CD14-positive monocyte (primary cell): ENCODE measurements at places on chromosomes 2 and 18.

- DNase-seq = no peak
Observed at GRCh38 chr18:13810950-13811485, 12.9 kb upstream of the MC5R start.

GRCh38 chr2:212692466-212692865, 153.9 kb upstream of the ERBB4 start:
- no peak for DNase-seq

DNA sequence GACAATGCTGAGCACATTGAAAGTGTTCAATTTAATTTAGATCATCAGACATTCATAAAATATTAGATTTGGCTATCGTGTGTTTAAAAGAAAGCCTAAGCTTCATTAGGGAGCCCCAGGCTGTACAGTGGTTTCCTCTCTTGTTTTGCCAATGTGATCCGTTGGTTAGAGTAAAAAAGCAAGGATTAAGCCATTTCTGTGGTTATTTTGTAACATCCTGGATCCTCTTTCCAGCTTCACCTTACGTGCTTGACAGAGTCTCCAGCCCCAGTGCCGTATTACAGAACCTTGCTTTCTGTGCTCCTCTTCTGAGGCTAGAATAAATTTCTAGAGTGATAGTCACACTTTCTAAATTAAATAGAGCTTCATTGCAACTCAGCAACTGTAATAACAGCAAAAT, 289.3 kb upstream of the LINC00305 start:
- DNase-seq = no peak

DNA sequence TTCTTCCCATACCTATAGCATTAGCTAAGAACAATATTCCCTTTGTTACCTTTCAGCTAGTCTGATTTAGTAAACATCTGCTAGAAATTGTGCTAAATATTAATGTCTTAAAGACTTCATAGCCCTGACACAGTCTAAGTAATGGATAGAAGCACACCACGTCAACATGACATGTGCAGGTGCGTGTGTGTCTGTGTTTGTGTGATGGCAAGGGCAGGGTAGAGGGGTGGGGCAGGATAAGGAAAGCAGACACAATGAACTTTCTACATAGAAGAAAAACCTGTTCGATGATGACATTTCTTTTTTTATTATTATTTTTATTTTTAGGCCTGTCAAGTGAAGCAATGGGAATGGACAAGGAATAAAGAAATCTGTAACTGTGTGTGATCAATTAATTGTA, 223.3 kb downstream of the NOL4 start:
- DNase-seq = no peak

GRCh38 chr2:71736091-71736861, 282.9 kb downstream of the DYSF start:
- DNase-seq = no peak

DNA sequence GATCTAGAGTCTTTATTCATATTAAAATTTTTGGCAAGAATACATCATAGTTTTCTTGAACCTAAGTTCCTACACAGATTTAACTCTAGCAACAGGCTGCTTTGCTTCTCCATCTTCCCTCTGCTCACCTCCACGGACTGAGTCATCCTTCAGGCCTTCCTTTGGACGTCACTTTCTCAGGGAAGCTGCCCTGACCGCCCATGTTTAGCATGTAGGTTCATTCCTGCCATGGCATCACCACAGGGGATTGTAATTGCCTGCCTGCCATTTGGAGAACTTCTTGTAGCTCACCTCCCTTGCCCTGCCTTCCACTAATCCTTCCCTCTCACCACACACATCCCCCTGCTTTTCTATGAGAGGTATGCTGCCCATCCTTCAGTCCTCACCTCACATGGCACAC, 43.9 kb upstream of the B3GNT2 start:
- no peak for DNase-seq

GRCh38 chr2:97005353-97005752, 19.0 kb upstream of the FAM178B start:
- DNase-seq = no peak

GRCh38 chr2:135997380-135997779, 12.0 kb upstream of the DARS1 start:
- DNase-seq = peak; percentile 63

GRCh38 chr2:39368846-39369245, 68.2 kb downstream of the MAP4K3 start:
- no peak for DNase-seq

- no peak for DNase-seq
Observed at GRCh38 chr2:164495491-164496223, 125.6 kb downstream of the GRB14 start.

- DNase-seq = no peak
Observed at GRCh38 chr2:202771336-202771735, 100.2 kb downstream of the ICA1L start.

DNA sequence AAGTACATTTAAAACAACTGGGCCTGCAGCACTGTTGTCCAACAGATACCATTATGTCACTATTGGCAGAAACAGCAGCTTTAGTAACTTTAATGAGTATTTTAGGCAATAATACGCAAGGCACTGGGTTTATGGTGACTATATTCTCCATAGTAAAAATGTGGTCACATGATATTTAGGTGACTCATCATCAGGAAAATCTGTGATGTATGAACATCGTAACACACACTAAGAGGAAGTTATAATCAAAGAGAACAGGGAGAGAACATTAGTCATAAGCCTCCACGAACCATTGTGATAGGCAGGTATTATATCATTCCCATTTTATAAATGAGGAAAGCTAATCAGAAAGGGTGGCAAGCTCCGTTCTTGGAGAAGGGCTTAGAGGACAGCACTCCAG, 36.9 kb downstream of the RAPH1 start:
- DNase-seq = peak; percentile 93

GRCh38 chr2:55970500-55970899, 46.9 kb upstream of the EFEMP1 start:
- DNase-seq = no peak

- DNase-seq = no peak
Observed at GRCh38 chr2:28628987-28629386, 122.6 kb upstream of the PPP1CB start.

- DNase-seq = peak; percentile 51
Observed at GRCh38 chr2:143140864-143141661, 11.8 kb downstream of the ARHGAP15 start.

GRCh38 chr2:238803996-238804870, 43.7 kb upstream of the TWIST2 start:
- no peak for DNase-seq

GRCh38 chr2:74314107-74314506, 29.1 kb downstream of the SLC4A5 start:
- no peak for DNase-seq

DNA sequence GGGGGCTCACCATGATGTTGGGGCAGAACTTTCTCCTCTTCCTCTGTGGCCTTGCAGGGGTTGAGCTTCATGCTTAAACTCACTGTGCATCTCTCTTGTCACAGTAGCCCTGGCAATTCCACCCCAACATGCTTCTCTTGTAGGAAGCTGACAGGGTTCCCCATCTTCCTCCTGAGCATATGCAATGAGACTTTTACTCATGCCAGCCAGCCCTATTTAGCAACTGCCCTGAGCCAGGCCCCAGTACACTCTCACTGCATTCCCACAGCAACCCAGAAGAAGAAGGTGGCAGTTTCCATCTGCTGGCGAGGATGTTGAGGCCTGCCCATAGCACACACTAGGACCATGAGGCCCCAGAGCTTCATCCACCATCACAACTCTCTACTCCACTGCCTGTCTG, 72.2 kb upstream of the TEX51 start:
- DNase-seq = peak; percentile 49

DNA sequence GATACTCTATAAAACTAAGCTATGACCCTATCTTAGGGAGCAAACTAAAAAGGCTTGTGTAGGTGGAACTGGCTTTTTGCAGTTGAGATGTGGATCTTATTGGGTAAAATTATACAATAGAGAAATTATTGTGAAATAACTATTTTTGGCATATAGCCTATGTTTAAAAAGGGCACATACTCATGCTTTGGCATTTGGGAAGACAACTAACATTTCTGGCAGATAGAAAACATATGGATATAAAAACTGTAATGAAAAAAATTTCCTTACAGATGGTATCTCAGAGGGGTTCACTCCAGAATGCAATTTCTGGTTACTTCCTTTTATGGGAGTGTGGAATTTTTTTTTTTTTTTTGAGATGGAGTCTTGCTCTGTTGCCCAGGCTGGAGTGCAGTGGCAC, 120.1 kb upstream of the CCDC195 start:
- no peak for DNase-seq

GRCh38 chr18:24443870-24444269, 16.6 kb upstream of the HRH4 start:
- DNase-seq = no peak

- DNase-seq = no peak
Observed at GRCh38 chr2:173874003-173874893, 90.9 kb downstream of the SP3 start.

- no peak for DNase-seq
Observed at GRCh38 chr18:10228326-10228725, 226.1 kb upstream of the APCDD1 start.

GRCh38 chr2:156430236-156430979, 5.8 kb upstream of the GPD2 start:
- no peak for DNase-seq

DNA sequence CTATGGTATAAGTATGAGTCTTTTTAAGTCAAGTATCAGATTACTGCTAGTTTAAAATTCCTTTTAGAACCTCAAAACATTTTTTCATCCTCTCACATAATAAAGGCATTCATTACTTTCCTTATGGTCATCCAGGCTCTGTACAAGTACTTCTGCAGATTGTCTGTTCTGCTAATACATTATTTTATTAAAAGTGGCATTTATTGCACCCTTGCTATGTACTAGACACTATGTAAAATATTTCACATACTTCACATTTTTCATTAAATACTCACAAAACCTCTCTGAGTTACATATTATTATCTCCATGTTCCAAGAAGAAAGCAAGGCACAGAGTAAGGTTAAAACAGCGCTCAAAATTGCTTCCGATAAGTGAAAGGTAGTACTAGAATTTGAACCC, 84.1 kb downstream of the RAPH1 start:
- DNase-seq = no peak

DNA sequence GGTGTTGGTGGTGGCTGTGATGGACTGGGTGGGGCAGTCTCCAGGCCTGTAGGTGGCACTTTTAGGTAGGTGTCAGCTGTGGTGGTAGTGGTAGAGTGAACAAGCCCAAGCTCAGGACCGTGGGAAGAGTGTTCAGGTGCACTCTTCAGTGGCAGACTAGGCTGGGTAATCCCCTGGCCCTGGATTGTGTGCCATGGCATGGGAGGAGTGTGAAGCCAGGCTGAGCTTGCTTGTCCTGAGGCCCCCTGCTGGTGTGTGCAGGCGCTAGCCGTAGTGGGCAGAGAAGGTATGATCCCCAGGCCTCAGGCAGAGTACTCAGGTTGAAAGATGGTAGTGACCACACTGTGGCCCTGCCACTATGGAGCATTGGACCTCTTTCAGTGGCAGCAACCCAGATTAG, 850.3 kb downstream of the DSC3 start:
- DNase-seq = no peak

- DNase-seq = peak; percentile 56
Observed at GRCh38 chr2:106530866-106531265, 43.7 kb downstream of the CD8B2 start.

- DNase-seq = no peak
Observed at GRCh38 chr2:201261471-201261870, 1.1 kb downstream of the CASP8 start.

- no peak for DNase-seq
Observed at GRCh38 chr2:134460583-134460998, 206.7 kb downstream of the MGAT5 start.

- no peak for DNase-seq
Observed at GRCh38 chr2:157233506-157233905, 24.0 kb upstream of the GALNT5 start.

GRCh38 chr2:120243211-120243610, 9.4 kb upstream of the RALB start:
- peak; percentile 53 for DNase-seq

GRCh38 chr2:773256-774160, 96.3 kb upstream of the TMEM18 start:
- DNase-seq = no peak

DNA sequence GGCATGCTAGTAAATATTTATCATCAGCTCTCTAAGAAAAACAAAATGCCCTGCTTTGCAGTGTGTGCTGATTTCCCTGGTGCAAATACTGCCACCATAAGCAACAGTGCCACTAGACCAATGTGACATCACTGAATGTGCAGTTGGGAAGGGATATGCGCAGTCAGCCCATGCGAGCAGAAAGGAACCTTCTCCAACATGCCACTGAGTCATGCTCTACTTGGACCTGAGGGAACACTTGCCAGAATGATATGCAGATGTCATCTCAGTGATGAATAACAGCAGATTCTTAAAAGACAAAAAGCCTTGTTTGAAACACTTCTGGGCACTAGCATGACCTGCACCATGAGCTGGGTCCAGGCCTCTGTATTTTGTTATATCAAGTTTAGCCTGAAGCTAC, 55.3 kb upstream of the REL start:
- DNase-seq = no peak

DNA sequence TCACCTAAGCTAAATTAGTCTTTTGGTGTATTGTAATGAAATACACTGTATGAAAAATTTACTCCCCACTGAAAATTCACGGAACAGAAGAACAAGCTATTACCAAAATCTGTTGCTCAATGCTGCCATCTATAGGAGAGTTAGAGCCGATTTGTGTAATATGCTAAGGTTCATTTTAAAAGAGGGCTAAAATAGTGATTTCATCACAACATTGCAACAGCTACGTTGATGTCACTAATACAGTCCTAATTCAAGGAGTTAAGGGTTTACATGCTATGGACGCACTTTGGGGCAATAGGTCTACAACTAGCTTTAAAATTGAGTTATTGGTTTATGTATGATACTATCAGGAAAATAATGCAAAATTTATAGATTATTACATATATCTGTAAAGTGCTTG, 3.0 kb upstream of the IRS1 start:
- peak; percentile 93 for DNase-seq

DNA sequence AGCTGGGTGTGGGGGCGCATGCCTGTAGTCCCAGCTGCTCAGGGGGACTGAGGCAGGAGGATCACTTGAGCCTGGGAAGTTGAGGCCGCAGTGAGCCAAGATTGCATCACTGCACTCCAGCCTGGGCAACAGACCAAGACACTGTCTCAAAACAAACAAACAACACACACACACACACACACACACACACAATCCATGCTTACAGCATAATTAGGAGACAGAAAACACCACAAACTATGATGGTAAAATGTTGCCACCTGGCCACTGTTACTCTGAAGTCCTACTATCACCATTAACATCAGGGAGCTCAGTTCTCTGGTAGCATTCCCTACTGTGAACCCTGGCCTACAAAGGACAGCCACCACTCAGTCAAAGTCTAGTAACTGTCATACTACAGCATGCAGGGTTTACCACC, 18.3 kb downstream of the DNPEP start:
- DNase-seq = no peak

- no peak for DNase-seq
Observed at GRCh38 chr2:175003875-175004729, 1.1 kb downstream of the CHN1 start.

DNA sequence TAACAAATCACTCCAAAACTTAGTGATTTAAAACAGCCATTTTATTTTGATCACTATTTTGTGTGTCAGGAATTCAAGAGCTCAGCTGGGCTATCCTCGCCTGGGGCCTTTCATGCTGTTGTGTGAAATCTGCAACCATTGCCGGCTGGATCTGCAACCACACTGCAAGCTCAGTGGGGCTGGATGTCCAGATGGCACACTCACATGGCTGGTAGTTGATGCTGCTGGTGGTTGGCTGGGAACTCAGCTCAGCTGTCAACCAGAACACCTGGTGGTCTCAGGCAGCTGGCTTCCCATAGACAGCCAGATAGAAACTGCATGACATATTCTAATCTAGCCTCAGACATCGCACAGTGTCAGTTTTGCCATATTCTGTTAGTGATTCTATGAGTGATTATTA, 30.6 kb upstream of the AP1S3 start:
- no peak for DNase-seq
